CD4-positive, CD25-positive, alpha-beta regulatory T cell (primary cell): ENCODE measurements at places on chromosomes 6 and 20.

GRCh38 chr6:72720464-72720863, 98.6 kb downstream of the KCNQ5 start:
- H3K36me3 ChIP-seq = no peaks in the 10 kb centered on the region
- no peaks in the 10 kb centered on the region for H3K27me3 ChIP-seq
- no peak overlapping the region for H3K27ac ChIP-seq
- no peak overlapping the region for H3K4me3 ChIP-seq

DNA sequence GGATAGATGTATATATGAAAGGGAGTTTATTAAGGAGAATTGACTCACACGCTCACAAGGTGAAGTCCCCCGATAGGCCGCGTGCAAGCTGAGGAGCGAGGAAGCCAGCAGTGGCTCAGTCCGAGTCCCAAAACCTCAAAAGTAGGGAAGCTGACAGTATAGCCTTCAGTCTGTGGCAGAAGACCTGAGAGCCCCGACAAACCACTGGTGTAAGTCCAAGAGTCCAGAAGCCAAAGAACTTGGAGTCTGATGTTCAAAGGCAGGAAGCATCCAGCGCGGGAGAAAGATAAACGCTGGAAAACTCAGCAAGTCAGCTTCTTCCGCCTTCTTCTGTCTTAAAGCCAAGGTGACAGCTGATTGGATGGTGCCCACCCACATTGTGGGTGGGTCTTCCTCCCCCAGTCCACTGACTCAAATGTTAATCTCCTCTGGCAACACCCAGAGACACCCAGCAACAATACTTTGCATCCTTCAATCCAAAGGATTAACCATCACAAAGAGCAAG, 102.6 kb upstream of the GJE1 start:
- DNase-seq = no peak
- H3K4me1 ChIP-seq = no peaks in the 10 kb centered on the region
- no peak overlapping the region for H3K27ac ChIP-seq

- H3K4me3 ChIP-seq = no peak overlapping the region
- H3K4me1 ChIP-seq = no peaks in the 10 kb centered on the region
- no peaks in the 10 kb centered on the region for H3K27me3 ChIP-seq
- DNase-seq = no peak
- no peaks in the 10 kb centered on the region for H3K36me3 ChIP-seq
Measured at GRCh38 chr6:81049425-81050042, 702.9 kb downstream of the TENT5A start.

GRCh38 chr6:122872311-122872710, 83.3 kb downstream of the SMPDL3A start:
- H3K36me3 ChIP-seq = no peaks in the 10 kb centered on the region
- no peaks in the 10 kb centered on the region for H3K27me3 ChIP-seq
- no peak for DNase-seq
- no peaks in the 10 kb centered on the region for H3K4me1 ChIP-seq

DNA sequence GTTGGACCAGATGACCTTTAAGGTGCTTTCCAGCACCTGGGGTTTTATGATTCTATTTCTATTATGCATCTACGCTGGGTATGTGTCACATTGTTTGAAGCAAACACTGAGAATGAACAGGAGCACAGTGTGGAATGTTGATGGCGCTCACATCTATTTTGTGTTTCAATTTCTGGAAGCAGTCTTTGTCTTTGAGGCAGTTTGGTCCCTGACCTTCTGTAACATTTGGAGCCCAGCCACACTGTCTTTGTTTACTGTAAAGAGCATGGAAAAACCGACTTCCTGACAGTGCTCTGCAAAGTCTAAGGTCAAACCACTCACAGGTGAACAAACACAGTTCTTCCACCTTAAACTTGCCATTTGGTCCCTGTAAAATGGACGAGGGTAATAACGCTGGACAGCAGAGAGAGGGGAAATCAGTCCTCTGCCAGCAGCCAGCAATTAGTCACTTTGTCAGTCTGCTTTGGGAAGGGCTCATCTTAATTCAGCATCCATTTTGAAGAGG, 155.5 kb downstream of the PRL start:
- H3K27ac ChIP-seq = no peak overlapping the region
- H3K27me3 ChIP-seq = peaks cover 3% of the 10 kb centered on the region

DNA sequence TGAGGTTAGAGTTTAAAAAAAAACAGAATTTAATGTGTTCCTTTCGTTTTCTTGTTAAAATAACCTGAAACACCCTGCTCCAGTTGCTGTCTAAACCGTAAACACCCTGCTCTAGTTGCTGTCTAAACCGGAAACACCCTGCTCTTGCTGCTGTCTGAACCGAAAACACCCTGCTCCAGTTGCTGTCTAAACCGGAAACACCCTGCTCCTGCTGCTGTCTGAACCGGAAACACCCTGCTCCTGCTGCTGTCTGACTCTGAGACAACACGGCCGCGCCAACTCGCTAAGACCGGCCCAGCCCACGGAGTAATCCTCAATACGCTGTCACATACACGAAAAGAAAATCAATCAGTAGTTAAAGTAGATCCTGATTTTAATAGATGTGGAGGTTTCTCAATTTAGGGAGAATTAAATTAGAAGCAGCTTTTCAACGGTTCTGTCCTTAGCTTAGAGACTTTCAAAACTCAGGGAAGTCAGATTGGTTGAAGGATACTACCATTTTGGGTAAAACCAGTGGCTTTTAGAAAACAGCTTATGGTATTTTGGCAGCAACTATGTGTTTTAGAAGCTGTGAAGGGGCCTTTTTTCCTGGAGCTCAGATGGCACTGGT, 98.3 kb downstream of the RAMACL start:
- no peaks in the 10 kb centered on the region for H3K27me3 ChIP-seq
- DNase-seq = peak; percentile 98
- peaks cover 23% of the 10 kb centered on the region for H3K4me1 ChIP-seq
- peak overlapping the region; percentile 78 for H3K27ac ChIP-seq

- no peak for DNase-seq
- H3K4me1 ChIP-seq = no peaks in the 10 kb centered on the region
- no peak overlapping the region for H3K4me3 ChIP-seq
- H3K27ac ChIP-seq = no peak overlapping the region
Measured at GRCh38 chr20:10111139-10111958, 76.6 kb downstream of the ANKEF1 start.

- H3K27me3 ChIP-seq = no peaks in the 10 kb centered on the region
- no peak overlapping the region for H3K4me3 ChIP-seq
- no peak overlapping the region for H3K27ac ChIP-seq
- H3K4me1 ChIP-seq = no peaks in the 10 kb centered on the region
- no peaks in the 10 kb centered on the region for H3K36me3 ChIP-seq
Measured at GRCh38 chr6:1903780-1904465, 294.2 kb downstream of the FOXC1 start.

DNA sequence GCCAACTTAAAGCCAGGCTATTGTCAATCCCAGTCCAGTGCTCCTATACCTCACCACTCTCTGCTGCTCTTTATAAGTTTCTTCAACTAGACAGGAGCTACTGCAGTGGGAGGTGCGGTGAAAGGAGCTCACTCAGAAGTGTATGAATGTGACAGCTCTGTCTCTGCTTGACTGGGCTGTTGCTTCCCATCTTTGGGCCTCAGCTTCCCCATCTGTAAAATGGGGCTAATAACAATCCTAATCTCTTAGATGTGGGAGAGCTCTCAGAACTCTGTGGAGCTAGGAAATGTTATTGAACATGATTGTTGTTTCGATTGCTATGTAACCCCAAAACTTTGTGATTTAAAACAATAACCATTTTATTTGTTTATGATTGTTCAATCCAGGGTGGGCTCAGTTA, 8.4 kb upstream of the RALY start:
- H3K4me3 ChIP-seq = no peak overlapping the region
- H3K27ac ChIP-seq = no peak overlapping the region
- no peaks in the 10 kb centered on the region for H3K27me3 ChIP-seq
- no peaks in the 10 kb centered on the region for H3K4me1 ChIP-seq
- DNase-seq = no peak
- no peaks in the 10 kb centered on the region for H3K36me3 ChIP-seq

- H3K36me3 ChIP-seq = no peaks in the 10 kb centered on the region
- H3K4me1 ChIP-seq = no peaks in the 10 kb centered on the region
- H3K27ac ChIP-seq = no peak overlapping the region
Measured at GRCh38 chr6:4413073-4413472, 277.7 kb upstream of the ECI2 start.

- DNase-seq = no peak
- no peak overlapping the region for H3K4me3 ChIP-seq
- no peaks in the 10 kb centered on the region for H3K36me3 ChIP-seq
- H3K27ac ChIP-seq = no peak overlapping the region
- peaks cover 4% of the 10 kb centered on the region for H3K27me3 ChIP-seq
- H3K4me1 ChIP-seq = no peaks in the 10 kb centered on the region
Measured at GRCh38 chr20:57509665-57510237, 15.2 kb downstream of the CTCFL start.

DNA sequence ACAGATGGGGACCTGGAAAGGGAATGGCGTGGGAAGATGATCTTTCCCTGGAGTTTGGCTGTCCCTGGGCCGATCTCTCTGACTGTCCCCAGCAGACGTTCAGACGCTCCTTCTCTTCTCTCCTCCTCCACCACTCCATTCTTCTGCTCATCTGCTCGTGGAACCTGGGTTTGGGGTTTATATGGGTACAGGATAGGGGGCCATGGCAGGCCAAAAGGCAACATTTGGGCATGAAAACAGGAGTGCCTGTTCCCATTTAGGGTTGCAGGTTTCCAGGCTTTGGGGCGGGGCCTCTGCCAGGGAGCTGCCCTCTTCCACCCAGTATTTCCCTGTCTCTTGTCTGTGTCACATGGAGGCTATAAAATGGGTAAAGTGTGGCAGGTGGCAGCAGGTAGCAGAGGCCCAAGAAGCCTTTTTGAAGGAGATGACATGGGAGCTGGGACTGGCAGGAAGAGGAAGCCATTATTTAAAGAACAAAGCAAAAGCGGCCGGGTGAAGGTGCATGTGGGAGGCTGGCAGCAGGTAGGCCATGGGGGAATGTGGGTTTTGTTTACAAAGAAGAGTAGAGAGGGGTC, 203.7 kb downstream of the BMP7 start:
- no peaks in the 10 kb centered on the region for H3K4me1 ChIP-seq
- no peak for DNase-seq

DNA sequence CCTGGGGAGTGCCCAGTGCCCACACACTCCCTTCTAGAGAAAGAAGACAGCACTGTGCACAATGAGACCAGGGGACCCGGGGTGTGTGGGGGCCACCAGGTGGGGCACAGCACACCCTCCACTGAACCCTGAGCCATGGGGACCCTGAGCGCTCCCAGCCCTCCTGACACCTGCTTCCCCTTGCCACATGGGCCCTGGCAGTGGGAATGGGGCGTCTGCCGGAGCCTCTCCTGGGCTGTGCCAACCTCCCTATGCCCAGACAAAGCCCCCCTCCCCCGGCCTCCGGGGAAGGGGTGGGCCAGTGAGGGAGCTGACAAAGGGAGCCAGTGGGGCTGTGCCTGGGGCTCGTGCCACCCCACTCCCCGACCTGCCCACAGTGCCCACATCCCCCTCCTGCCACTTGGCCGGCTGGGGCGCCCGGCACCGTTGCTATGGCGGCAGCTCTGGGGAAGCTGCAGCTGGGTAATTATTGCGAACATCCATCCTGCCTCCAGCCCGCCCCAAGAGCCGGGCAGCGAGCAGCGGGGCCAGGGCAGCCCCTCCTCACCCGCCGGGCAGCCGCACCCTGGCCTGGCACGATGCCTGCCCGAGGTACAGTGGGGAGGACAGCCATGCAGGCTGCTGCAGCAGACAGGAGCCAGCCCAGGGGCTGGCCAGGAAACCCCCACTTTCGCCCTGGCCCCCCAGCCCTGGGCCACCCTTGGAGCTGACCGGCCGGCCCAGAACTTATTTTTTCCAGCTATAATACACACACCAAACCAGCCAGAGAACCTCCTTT, 41.9 kb upstream of the NOL4L start:
- H3K27me3 ChIP-seq = no peaks in the 10 kb centered on the region
- H3K4me1 ChIP-seq = peaks cover 13% of the 10 kb centered on the region
- no peaks in the 10 kb centered on the region for H3K36me3 ChIP-seq
- no peak for DNase-seq
- H3K27ac ChIP-seq = no peak overlapping the region
- no peak overlapping the region for H3K4me3 ChIP-seq

- H3K27me3 ChIP-seq = no peaks in the 10 kb centered on the region
- H3K27ac ChIP-seq = no peak overlapping the region
- no peaks in the 10 kb centered on the region for H3K36me3 ChIP-seq
- H3K4me1 ChIP-seq = no peaks in the 10 kb centered on the region
Measured at GRCh38 chr6:22448291-22448711, 121.1 kb upstream of the HDGFL1 start.

GRCh38 chr20:51399006-51399890, 143.3 kb downstream of the NFATC2 start:
- H3K4me1 ChIP-seq = peaks cover 52% of the 10 kb centered on the region
- peaks cover 20% of the 10 kb centered on the region for H3K36me3 ChIP-seq
- no peak for DNase-seq
- no peaks in the 10 kb centered on the region for H3K27me3 ChIP-seq
- H3K27ac ChIP-seq = peak overlapping the region; percentile 95

- no peak overlapping the region for H3K4me3 ChIP-seq
- peaks cover 12% of the 10 kb centered on the region for H3K27me3 ChIP-seq
- H3K36me3 ChIP-seq = no peaks in the 10 kb centered on the region
- no peak for DNase-seq
- no peaks in the 10 kb centered on the region for H3K4me1 ChIP-seq
Measured at GRCh38 chr6:31016659-31017299, 6.5 kb downstream of the MUC22 start.

GRCh38 chr6:3773678-3774298, 22.3 kb upstream of the PXDC1 start:
- H3K4me1 ChIP-seq = no peaks in the 10 kb centered on the region
- no peak overlapping the region for H3K27ac ChIP-seq
- no peaks in the 10 kb centered on the region for H3K27me3 ChIP-seq
- DNase-seq = no peak

DNA sequence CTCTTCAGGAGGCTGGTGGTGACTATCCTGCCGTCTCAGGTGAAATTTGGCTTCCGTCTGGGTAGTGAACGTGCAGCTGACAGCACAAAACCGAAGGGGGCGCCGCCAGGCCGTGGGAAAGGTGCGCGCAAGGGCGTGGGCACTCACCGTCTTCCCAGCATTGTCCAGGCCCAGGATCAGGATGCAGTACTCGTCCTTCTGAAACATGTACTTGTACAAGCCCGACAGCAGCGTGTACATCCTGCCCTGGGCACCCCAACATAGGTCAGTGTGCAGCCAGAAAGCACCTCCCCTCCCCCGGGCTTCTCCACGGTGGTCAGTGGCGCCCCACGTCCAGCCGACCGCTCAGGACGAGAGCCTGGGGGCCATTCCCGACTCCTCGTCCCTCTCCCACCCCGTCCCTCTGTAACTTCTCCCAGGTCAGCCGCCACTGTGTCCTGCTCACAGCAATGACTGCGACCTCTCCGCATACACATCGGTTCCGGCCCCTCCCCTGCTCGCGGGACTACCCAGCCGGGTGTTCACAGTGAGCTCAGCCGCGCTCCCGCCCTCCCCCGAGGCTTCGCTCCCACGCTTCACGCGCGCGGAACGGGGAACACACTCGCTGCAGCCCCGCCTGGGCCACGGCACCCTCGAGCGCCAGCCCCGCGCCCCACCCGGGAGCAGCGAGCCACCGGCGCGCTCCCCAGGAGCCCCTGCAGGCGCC, 771 bp downstream of the ARFRP1 start:
- DNase-seq = peak; percentile 78
- H3K27me3 ChIP-seq = no peaks in the 10 kb centered on the region
- peaks cover 36% of the 10 kb centered on the region for H3K4me1 ChIP-seq
- H3K27ac ChIP-seq = peak overlapping the region; percentile 82

GRCh38 chr6:52877168-52877567, 32.3 kb downstream of the GSTA3 start:
- H3K4me3 ChIP-seq = no peak overlapping the region
- H3K27ac ChIP-seq = no peak overlapping the region
- DNase-seq = no peak
- H3K27me3 ChIP-seq = no peaks in the 10 kb centered on the region
- H3K36me3 ChIP-seq = no peaks in the 10 kb centered on the region
